ENCODE measurements at places on chromosomes 2 and 18. TPM values are rescaled to one million over a fixed set of nuclear protein-coding genes. Genes with fewer than 3 reads are reported as not detected.

DNA sequence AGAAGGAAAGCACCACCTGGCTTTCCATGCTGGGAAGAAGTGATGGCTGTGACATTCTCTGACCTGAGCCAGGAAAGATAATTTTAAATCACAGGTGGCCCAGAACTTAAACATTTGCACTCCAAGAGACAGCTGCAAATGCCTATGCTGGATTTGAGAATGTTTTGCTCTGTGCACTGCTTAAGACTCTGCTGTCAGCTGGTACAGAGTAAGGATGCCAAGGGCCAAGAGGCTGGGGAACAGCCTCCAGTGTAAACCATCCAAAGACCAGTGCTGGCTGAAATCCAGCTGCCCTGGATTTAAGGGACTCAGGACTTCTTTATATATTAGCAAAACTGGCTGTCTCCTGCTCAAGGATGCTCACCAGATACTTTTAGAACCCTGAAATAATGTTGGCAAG lies 3.9 kb downstream of the HOXD8 start:
- no peak for DNase-seq

DNA sequence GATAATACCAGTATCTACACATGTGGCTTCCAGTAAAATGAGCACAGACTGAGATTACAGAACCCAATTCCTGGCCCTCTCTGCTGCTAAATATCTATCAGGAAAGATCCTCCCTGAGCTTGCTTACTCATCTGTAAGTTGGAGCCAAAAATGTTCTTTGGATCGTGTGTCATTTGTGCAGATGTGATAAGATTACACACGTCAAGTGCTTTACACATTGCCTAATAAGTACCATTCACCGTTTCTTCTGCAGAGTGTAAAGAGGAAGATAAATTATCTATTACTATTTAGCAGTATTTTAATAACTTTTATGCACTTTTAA lies 23.2 kb upstream of the SLC20A1 start:
- DNase-seq = no peak

DNA sequence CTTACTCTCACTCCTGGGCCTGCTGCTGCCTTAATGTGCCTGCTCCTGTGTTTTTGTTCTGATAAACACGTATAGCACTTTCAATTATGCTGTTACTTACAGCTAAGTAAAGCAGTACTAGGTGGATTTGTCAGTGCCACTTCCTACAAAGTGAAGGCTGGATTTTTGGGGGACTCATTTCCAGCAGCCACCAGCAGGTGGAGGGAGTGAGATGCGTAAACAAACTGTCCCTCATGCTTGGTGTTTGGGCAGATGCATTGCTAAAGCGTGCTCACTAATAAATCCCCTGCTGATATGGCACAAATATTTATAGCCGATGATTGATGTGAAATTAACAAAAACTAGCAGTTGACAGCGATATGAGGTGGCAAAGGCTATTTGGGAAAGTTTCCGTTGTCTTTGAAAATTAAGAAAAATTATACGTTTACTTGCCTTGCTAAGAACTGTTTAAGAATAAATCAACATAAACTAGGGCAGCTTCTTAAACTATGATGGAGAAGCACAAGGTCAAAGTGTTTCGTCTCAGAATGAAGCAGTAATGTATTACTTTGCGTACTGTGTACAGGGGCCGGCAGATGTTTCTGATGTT lies 101.7 kb downstream of the AGAP1 start:
- DNase-seq = peak; percentile 49

- DNase-seq = no peak
Measured at GRCh38 chr2:112152476-112153178, 14.4 kb downstream of the FBLN7 start.

Gene MYO7B
- total RNA-seq = 4.4 TPM

GRCh38 chr2:10084223-10084865 lies 4.1 kb upstream of the CYS1 start:
- no peak for DNase-seq

DNA sequence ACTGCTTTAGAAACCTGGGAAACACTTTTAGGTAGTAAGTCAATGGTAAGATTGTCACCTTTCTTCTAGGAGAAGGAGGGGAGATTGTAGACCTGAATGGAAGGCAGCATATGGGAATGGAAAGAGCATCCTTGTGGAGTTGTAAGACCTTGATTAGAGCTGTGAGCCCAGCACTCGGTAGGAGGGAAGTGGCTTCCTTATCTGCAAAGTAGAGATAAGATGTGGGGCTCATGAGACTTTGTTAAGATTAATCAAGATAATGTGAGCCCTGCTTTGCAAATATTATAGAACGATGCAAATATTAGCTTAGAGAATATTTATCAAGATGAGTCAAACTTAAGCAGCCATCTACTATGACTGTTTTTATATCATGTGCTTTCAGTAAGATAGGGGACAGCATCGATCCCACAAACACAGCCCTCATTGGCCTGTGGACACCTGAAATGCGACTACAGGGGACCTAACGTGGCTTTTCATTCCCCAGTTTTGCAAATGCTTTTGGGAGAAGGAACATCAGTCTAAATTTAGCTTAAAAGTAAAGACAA lies 243.7 kb downstream of the LTBP1 start:
- DNase-seq = no peak

All from thymus (tissue), 14 donors.